ENCODE measurements at places on chromosomes 6 and 20. TPM values are rescaled to one million over a fixed set of nuclear protein-coding genes. Genes with fewer than 3 reads are reported as not detected.

Gene CCDC28A
- total RNA-seq = 19.2 TPM

DNA sequence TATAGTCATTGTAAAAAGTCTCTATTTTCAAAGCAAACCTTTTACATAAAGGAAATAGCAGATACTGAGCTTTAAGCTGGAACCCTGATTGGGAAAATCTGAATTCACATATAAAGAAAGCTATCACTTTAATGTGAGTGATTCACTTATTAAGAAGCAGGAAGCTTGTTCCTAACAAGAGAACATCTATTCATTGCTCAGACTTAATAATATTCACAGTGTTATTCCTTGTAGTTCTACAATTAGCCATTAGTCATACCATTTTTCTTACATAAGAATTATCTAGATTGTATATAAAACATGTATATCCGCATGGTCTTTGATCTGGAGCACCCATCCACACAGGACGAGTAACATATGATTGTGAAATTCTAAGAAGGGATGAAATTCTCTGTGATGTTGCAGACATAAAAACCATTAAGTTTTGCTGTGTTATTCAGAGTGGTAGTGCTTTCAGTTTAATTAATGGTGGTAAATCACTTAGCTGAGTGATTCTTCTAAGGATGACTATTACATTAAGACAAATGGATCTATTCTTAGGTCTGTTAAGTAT lies 71.1 kb upstream of the FOXQ1 start:
- no peaks in the 10 kb centered on the region for H3K4me1 ChIP-seq
- peaks cover 5% of the 10 kb centered on the region for H3K27me3 ChIP-seq
- H3K4me3 ChIP-seq = no peak overlapping the region
- no peak overlapping the region for H3K27ac ChIP-seq

Gene ZFP64
- 12.2 TPM for total RNA-seq

GRCh38 chr20:57002066-57002570 lies 264.3 kb downstream of the BMP7 start:
- H3K4me3 ChIP-seq = no peak overlapping the region
- no peak overlapping the region for H3K27ac ChIP-seq
- peaks cover 7% of the 10 kb centered on the region for H3K27me3 ChIP-seq
- H3K36me3 ChIP-seq = no peaks in the 10 kb centered on the region

Gene OPN5
- not detected for total RNA-seq

- no peak for DNase-seq
- no peaks in the 10 kb centered on the region for H3K27me3 ChIP-seq
- no peaks in the 10 kb centered on the region for H3K4me1 ChIP-seq
- H3K4me3 ChIP-seq = no peak overlapping the region
Observed at GRCh38 chr6:93266116-93266817, 153.1 kb downstream of the EPHA7 start.

Gene RBPJL
- total RNA-seq = not detected

- H3K36me3 ChIP-seq = no peaks in the 10 kb centered on the region
- H3K4me3 ChIP-seq = no peak overlapping the region
- peaks cover 2% of the 10 kb centered on the region for H3K27me3 ChIP-seq
- DNase-seq = no peak
Observed at GRCh38 chr20:50278684-50279531, 88.3 kb downstream of the CEBPB start.

GRCh38 chr20:31542201-31542842 lies 28.1 kb downstream of the HM13 start:
- H3K4me3 ChIP-seq = no peak overlapping the region
- peaks cover 17% of the 10 kb centered on the region for H3K4me1 ChIP-seq
- H3K36me3 ChIP-seq = peaks cover 28% of the 10 kb centered on the region

Gene MCCD1
- not detected for total RNA-seq

DNA sequence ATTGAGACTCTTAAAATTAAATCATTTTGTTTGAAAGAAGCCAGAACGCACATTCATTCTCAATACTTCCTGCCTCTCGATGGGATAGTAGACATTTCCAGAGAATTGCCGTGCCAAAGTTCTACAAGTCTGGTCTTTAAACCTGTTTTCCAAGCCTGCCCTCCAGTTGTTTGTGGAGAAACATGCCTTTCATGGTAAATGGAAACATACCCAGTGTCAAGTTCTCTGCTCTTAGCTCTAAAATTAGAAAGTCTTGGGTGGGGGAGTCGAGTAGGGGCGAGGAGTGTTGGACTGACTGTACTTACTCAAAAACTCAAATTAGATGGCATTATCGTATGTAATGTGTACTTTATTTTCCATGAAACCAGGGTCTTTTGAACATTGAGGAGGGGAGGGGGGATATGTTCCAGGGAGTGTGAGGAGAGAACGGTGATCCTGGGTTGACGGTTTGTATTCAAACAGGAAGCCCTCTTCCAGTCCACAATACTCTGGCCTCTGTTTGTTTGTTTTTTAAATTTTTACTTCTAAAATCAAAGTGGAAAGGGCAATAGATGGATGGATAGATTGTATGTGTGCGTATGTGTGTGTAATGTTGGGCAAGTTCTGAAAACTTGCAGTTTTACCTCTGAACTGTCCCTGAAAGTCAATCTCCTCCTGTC lies 106.8 kb upstream of the ARMC2 start:
- peaks cover 4% of the 10 kb centered on the region for H3K27me3 ChIP-seq
- no peak overlapping the region for H3K4me3 ChIP-seq
- no peak overlapping the region for H3K27ac ChIP-seq
- H3K4me1 ChIP-seq = no peaks in the 10 kb centered on the region
- no peaks in the 10 kb centered on the region for H3K36me3 ChIP-seq

- H3K36me3 ChIP-seq = no peaks in the 10 kb centered on the region
- no peak overlapping the region for H3K27ac ChIP-seq
- H3K4me1 ChIP-seq = no peaks in the 10 kb centered on the region
- H3K4me3 ChIP-seq = no peak overlapping the region
Observed at GRCh38 chr6:123928529-123928928, 124.9 kb downstream of the NKAIN2 start.

DNA sequence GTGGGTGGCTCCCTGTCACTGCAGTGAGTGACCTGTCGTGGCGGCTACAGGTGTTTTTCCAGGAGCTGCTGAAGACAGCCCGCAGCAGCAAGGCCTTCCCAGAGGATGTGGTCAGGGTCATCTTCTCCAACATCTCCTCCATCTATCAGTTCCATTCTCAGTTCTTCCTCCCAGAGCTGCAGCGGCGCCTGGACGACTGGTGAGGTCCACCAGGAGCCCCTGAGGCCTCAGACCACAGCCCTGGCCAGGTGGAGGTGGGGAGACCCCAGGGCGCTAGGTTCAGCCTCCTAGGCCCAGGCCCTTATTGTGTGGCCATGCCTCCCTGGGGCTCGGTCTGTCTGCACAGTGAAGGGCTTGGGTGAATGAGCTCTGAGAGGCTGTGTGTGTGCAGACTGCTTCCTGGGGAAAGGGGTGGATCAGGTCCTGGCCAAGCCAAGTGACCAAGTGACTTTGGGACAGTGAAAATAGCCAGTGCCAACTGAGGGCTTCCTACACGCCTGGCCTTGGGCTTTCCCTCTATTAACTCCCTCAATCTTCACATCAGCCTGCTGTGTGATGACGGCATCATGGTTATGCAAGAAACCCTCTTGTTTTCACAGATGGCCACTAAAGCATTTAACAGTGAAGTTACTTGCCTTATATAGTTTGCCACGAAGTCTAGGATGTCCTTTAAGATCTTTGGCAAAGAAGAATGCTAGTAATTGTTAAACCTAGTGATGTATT lies 6.4 kb downstream of the FGD2 start:
- no peak overlapping the region for H3K27ac ChIP-seq
- H3K4me3 ChIP-seq = no peak overlapping the region
- peaks cover 1% of the 10 kb centered on the region for H3K4me1 ChIP-seq

GRCh38 chr6:34560366-34561226 lies 4.5 kb upstream of the SPDEF start:
- no peaks in the 10 kb centered on the region for H3K27me3 ChIP-seq
- no peaks in the 10 kb centered on the region for H3K36me3 ChIP-seq
- DNase-seq = no peak
- no peaks in the 10 kb centered on the region for H3K4me1 ChIP-seq
- no peak overlapping the region for H3K27ac ChIP-seq

DNA sequence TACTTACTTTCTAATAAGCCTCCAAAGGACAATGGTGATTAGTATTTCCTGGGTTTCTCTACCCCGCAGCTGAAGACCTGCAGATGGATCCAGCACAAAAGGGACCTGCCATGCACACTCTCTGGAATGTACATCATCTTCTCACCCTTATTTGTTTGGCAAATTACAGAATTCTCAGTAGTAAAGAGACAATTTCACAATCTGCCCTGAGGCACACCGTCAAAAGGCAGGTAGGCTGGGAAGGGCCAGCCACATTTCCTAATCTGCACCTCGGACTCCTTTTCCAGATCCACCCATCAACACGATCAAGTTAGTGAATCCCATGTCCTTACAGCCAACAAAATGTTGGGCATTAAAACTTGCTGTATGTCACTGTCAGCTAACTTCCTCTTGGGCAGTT lies 4.9 kb downstream of the OVOL2 start:
- no peak overlapping the region for H3K27ac ChIP-seq
- H3K27me3 ChIP-seq = peaks cover 41% of the 10 kb centered on the region
- H3K4me3 ChIP-seq = no peak overlapping the region
- no peaks in the 10 kb centered on the region for H3K36me3 ChIP-seq
- DNase-seq = no peak
- peaks cover 9% of the 10 kb centered on the region for H3K4me1 ChIP-seq

Gene EYS
- not detected for total RNA-seq

DNA sequence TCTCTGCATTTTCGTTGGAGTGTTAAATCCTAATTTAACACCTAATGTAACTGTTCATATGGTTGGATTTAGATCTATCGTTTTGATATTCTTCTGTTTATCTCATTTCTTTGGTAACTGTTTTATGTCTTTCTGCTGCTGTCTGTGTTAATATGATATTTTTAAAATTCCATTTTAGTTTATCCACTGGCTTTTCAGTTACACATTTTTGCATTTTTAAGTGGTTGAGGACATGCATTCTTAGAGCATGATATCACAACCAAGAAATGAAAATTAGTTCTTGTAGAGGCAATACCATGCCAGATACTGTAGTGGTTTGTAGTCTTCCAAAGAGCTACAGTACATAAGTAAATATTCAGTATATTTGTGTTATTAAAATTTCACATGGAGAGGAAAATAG lies 58.6 kb downstream of the LIN28B start:
- no peaks in the 10 kb centered on the region for H3K36me3 ChIP-seq
- peaks cover 4% of the 10 kb centered on the region for H3K27me3 ChIP-seq
- no peaks in the 10 kb centered on the region for H3K4me1 ChIP-seq
- no peak overlapping the region for H3K27ac ChIP-seq
- no peak for DNase-seq
- no peak overlapping the region for H3K4me3 ChIP-seq

Gene MTFR2
- total RNA-seq = 19.2 TPM

DNA sequence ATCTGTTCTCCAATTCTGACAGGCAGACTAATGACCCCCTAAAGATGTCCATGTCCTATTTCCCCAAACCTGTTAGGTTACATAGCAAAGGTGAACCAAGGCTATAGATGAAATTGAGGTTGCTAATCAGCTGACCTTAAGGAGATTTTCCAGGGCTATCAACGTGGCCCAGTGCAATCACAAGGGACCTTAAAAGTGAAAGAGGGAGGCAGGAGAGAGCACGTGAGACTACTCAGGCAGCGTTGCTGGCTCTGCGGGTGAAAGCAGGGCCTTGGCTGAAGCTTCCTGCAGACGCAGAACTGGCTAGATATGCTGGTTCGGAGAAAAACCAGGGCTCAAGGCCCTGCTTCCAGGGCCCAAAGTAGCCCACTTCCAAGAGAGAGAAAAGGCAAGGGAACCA lies 78.7 kb downstream of the NCOA7 start:
- H3K27ac ChIP-seq = no peak overlapping the region
- no peaks in the 10 kb centered on the region for H3K4me1 ChIP-seq
- H3K4me3 ChIP-seq = no peak overlapping the region
- no peaks in the 10 kb centered on the region for H3K27me3 ChIP-seq

- H3K27ac ChIP-seq = no peak overlapping the region
- H3K27me3 ChIP-seq = peaks cover 2% of the 10 kb centered on the region
- H3K4me3 ChIP-seq = no peak overlapping the region
- no peaks in the 10 kb centered on the region for H3K4me1 ChIP-seq
- H3K36me3 ChIP-seq = no peaks in the 10 kb centered on the region
- no peak for DNase-seq
Observed at GRCh38 chr6:11392778-11393507, 144.6 kb upstream of the TMEM170B start.

Gene SMAP1
- 16.1 TPM for total RNA-seq

Gene OGFRL1
- 3.1 TPM for total RNA-seq

DNA sequence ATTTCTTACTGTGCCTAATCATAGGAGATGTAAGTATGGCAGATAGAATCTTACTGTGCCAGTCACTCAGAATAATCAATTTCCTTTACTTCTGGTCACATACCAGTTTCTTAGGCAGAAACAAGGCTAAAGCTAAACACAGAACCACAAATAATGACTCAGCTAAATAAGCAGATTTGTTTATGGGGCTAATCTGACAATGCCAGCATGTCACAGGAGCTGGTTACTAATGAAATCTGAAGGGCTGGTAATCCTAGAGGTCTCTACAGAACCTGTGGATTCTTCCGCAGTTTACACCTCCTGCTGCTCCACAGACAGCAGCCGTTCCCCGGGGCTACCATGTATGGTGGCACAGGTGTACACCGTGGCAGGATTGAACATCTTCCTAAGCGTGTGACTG lies 80.8 kb downstream of the LYRM4 start:
- H3K27me3 ChIP-seq = no peaks in the 10 kb centered on the region
- peaks cover 38% of the 10 kb centered on the region for H3K4me1 ChIP-seq
- peaks cover 7% of the 10 kb centered on the region for H3K36me3 ChIP-seq
- H3K4me3 ChIP-seq = no peak overlapping the region

- H3K27ac ChIP-seq = peak overlapping the region; percentile 70
- peaks cover 44% of the 10 kb centered on the region for H3K4me1 ChIP-seq
Observed at GRCh38 chr6:5832668-5833067, 174.1 kb downstream of the NRN1 start.

DNA sequence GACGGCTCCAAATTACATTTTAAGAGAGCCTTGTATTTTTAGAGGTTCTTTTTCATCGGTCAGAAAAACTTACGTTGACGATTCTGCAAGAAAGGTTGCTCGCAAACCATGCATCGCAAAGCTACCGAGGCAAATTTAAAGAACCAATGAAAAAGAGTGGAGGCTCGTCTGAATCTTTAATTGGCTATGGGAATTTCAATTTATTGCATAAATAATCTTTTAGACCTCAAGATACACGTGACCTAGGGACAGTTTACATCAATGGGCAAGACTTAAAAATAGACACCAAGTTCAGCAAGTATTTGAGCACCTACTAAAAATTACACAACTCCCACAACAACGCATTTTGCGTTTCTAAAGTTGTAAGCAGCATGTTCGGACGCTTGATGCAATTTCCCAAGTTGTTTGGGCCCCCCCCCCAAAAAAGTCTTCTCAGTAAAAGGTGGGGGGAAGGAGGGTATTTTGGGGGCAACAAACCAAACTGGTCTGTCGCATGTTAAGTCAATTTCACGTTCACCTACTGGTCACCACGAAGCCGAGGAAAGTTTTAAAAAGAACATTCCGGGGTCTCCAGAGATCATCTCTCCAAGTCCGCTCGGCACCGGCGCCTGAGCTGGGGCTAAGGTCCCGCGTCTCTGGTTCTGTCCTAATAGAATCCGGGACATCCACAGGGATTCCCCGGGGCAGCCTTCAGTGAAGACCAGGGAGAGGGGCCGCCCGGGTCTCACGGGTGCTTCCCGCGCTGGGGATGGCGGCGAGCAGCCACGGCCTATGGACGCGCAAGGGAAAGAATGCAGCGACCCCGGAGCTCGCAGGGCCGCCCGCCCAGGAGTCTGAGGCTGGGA lies 851 bp downstream of the SNX5 start:
- peaks cover 50% of the 10 kb centered on the region for H3K4me1 ChIP-seq
- peak overlapping the region; percentile 86 for H3K4me3 ChIP-seq
- H3K36me3 ChIP-seq = peaks cover 77% of the 10 kb centered on the region
- H3K27ac ChIP-seq = peak overlapping the region; percentile 97
- peak; percentile 41 for DNase-seq

- no peak overlapping the region for H3K4me3 ChIP-seq
- no peak for DNase-seq
- H3K36me3 ChIP-seq = no peaks in the 10 kb centered on the region
- no peaks in the 10 kb centered on the region for H3K4me1 ChIP-seq
Observed at GRCh38 chr20:24117383-24117782, 128.8 kb upstream of the GGTLC1 start.

Gene SSTR4
- total RNA-seq = not detected

Gene RBBP8NL
- not detected for total RNA-seq
